Fibroblast of skin of left quadriceps (primary cell): ENCODE measurements at places on chromosomes 4 and X.
A peak's percentile ranks its signal among the peaks of the same experiment; 100 is the strongest.

DNA sequence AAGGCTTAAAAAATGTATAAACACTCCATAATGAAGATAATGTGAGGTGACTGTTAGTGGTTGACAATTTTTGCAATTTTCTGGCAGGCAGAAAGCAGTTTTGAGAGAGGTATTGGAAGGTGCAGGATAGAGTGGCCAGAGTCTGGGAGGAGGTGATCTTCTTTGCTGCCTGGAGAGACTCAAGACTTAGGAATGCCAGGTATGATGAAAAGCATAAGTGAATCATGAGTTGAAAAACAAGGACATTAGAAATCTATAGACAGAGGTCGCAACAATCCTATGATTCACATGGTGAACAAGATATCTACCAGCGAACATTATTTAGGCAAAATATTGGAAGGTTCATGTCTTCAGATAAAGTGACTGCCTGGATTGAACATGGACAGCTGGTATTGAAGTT lies 118.5 kb downstream of the CFAP299 start:
- no peak for DNase-seq

- DNase-seq, result no peak
These were observed 193.4 kb downstream of the LRBA start for GRCh38 chr4:150821641-150822040.

GRCh38 chr4:25158817-25159216 lies 1.4 kb downstream of the SEPSECS start:
- DNase-seq, result no peak

DNA sequence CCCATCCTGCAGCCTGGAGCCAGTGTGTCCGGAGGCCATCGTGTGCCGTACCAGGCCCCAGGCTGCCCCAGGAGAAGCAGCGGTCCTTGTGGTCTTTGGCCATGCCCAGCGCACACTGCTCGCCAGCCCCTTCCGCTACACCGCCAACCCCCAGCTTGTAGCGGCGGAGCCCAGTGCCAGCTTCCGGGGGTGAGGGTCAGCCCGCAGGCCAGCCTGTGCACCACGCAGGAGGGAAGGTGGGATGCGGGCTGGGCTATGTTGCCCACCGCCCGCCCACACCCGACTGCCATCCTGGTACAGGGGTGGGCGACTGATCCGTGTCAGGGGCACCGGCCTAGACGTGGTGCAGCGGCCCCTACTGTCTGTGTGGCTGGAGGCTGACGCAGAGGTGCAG lies 7.6 kb upstream of the SRPK3 start:
- no peak for DNase-seq

- no peak for DNase-seq
These were observed 65.9 kb downstream of the FAT1 start for GRCh38 chr4:186657764-186658163.

DNA sequence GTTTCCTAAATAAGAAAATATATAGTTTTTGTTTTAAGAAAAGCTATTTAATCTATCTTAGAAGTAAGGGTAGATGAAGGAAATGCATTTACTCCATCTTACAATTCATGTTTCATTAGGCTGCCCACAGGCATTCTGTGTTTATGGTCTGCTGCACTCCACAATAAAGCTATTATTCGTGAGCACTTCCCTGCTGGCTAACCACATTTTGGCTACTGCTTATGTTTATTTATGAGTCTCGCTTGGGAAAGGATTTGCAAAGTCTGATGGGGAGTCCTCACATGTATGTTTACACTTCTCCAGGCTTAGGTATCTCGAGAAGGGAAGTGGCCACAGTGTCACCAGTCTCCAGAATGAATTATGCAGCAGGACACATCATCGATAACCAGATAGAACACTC lies 260.8 kb upstream of the VCX start:
- DNase-seq, result no peak

- no peak for DNase-seq
These were observed 2.2 kb upstream of the FBXL5 start for GRCh38 chr4:15657366-15657765.

GRCh38 chr4:173448608-173449379 lies 49.9 kb upstream of the SCRG1 start:
- DNase-seq, result peak; percentile 59

- DNase-seq, result peak; percentile 2
These were observed 9.3 kb upstream of the ALG13 start for GRCh38 chrX:111671668-111672067.

DNA sequence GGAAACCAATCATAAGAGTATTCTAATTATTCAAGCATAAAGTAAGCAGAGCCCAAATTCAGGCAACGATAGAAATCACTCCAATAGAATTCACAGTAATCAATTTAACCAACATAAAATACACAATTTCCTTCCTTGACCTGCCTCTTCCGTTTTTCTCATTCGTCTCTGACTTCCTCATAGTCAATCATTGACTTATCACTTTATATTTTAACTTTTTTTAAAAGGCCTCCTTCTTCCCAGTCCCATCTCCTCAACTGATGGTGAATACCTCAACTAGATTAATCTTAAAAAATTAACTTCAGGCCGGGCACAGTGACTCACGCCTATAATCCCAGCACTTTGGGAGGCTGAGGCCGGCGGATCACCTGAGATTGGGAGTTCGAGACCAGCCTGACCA lies 13.3 kb downstream of the CNOT6L start:
- DNase-seq, result no peak

GRCh38 chr4:1396806-1397455 lies 9.3 kb downstream of the NKX1-1 start:
- DNase-seq, result no peak

GRCh38 chr4:10605746-10606482 lies 78.7 kb downstream of the CLNK start:
- peak; percentile 51 for DNase-seq

DNA sequence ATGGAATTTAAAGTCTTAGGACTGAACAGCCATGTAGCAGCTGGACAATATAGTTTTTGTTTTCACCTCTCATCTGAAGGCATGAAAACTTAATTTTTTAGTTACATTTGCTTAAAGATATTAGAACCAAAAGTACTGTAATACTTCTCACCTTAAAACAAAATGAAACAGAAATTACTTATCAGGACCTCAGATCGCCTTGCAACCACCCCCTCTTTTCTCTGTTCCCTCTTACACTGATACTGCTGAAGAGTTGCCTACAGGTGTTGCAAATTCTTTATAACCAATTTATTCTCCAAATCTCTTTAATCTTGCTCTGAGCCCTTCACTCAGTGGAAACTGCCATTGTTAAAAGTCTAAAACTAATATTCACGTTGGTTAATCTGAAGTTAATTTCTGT lies 145.0 kb downstream of the SPCS3 start:
- no peak for DNase-seq

DNA sequence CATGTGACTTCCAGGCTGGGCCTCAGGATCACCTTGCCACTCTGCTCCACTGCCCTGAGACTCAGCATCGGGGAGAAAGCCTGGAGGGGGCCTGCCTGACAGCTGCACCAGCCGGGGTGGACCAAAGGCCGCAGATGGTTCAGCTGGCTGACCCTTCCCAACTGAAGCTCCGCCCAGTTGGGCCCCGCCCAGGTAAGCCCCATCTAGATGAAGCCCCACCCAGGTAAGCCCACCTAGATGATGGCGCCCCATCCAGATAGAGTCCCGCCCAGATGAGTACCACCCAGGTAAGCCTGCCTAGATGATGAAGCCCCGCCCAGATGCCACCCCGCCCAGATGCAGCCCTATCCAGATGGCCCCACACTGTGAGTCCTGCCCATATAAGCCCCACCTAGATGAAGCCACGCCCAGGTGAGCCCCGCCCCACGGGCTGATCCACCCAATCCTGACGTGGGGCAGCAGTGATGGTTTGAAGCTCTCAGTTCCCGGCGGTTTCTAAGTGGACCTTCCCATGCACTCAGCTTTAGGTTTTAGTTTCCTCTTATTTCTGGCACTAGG lies 10.0 kb downstream of the ZFYVE28 start:
- no peak for DNase-seq

GRCh38 chr4:16707874-16708273 lies 190.6 kb downstream of the LDB2 start:
- DNase-seq, result no peak

- DNase-seq, result no peak
These were observed 24.1 kb upstream of the PBDC1 start for GRCh38 chrX:76148753-76149152.

- DNase-seq, result no peak
These were observed 1.2 kb downstream of the C4orf50 start for GRCh38 chr4:6017030-6017429.

DNA sequence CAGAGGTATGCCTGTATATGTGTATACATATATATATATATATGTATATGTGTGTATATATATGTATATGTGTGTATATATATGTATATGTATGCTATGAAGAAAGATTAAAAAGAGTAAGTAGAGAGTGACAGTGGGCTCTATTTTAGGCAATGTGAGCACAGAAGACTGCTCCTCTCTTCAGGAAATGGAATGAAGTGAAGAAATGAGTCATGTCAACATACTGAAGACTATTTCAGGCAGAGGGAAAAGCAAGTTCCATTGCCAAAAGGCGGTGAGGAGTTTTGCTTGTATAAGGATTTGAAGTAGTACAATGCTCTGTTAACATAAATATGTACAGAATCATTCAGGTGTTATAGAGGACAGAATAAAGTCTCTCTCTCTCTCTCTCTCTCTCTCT lies 773.2 kb upstream of the FTHL17 start:
- DNase-seq, result no peak

DNA sequence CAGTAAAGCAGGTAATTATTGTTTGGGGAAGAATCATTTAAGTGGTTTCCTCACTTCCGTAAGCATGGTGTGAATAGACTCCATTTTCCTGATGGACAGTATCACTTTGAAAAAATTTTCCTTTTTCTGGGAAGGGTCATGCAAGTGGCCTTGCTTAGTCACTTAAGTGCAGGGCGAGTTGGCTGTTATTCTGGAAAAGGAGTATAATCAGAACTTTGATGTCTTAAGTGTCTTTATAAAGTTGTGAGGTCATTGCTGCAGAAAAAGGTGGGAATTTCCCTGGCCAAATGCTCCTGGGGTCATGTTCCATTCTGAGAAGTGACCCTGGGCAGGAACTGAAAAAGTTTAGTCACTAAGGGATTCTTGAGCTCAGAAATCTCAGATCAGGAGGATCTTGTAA lies 146.1 kb upstream of the OTUD4 start:
- no peak for DNase-seq

DNA sequence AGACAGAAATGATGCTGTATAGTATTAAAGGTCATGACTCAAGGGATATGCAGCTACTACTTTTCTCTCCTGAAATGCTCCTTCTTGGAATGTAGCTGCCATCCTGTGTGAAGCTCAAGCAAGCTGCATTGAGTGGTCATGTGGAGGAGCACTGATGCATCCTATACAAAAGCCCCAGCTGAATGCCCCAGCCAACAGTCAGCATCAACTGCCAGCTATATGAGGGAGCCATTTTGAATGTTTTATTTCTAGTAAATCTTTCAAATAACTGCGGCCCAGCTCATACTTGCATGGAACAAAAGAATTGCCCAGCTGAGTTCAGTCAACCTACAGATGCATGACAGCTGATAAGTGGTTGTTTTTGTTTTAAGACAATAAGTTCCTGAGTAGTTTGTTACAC lies 165.0 kb upstream of the GEMIN8 start:
- no peak for DNase-seq

DNA sequence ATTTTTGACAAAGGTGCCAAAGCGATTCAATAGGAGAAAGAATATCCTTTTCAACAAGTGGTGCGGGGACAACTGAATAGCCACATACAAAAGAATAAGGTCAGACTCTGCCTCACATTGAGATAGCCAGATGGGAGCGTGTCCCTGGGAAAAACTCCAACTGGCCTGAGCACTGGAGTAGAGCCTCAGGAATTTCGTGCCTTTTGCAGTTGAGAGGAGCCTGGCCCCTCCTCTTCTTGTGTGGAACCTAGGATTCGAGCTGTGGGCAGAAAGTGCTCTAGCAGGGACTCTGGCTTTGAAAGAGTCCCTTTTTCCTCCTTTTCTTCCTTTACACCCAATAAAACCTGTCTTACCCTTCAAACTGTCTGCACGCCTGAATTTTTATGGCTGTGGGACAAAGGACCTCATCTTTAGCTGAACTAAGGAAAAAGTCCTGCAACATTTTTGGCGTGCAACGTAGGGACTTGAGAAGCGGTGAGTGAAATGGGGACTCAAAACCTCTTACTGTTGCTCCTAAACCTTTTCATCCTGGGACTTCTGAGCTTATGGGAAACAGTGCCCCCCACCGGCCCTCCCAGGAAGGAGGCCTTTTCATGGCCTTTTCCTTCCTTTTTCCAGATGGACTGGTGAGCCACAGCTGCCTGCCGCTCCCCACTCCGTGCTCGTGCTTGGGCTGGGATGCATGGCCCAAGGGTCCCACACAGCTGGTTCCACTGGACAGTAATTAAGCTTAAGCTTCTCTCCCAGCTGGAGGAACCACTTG lies 68.6 kb downstream of the BMP15 start:
- no peak for DNase-seq

GRCh38 chrX:119237562-119237942 lies 1.5 kb downstream of the PGRMC1 start:
- no peak for DNase-seq

GRCh38 chr4:2105559-2105958 lies 46.4 kb downstream of the NAT8L start:
- DNase-seq, result no peak

DNA sequence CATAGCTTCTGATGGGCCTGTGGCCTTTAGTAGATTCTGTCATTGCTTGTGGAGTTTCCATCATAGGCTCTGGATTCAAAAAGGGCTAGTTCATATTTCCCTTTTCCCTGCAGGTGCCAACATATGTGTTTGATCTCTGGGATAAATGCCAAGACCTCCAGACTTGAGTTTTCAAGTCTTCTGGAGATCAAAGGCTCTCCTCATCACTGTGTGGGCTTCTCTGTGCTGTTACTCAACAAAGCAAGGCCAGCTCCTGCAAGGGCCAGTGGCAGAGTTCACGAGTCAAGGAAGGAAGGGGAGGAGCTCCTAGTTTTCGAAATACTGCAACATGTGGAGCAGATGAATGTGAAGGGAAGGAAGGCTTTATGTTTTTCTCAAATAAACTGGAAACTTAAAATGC lies 62.7 kb upstream of the SCML1 start:
- no peak for DNase-seq

- DNase-seq, result no peak
These were observed 136.1 kb downstream of the DCAF12L2 start for GRCh38 chrX:126030021-126030420.

GRCh38 chrX:49041744-49042580 lies 1.2 kb downstream of the TFE3 start:
- peak; percentile 49 for DNase-seq

- DNase-seq, result no peak
These were observed 810.4 kb downstream of the PCDH7 start for GRCh38 chr4:31530555-31530954.

DNA sequence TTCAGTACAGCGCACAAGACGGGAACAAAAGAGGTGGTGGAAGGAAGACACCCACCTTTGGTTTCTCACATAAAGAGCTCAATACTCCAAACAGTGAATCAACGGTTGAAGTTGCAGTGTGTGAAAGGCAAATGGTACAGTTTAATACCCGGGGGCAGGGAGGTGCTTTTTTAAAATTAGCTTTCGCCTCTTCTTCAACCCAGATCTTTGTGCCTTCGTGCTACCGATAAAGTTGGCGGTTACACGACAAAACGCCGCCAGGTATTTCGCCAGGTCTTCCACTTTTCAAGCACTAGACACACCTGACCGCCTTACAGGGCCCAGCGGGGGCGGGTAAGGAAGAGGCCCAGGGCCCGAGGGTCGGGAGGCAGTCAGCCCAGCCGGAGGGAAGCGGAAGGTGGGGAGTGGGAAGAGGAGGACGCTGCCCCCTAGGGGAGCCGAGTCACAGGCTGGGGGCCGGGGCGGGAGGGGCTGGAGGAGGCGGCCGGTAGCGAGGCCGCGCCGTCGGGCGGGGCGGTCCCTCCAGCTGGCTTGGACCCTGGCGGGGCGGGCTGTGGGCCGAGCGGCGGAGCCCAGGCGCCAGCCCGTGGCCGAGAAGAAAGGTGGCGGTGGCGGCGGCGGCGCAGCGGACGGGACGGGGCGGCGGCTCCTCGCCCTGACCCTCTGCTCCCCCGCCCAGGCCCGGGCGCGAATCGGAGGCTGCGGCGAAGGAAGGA lies 16.0 kb downstream of the UTP3 start:
- DNase-seq, result peak; percentile 35
